ENCODE measurements at places on chromosomes 7 and 10.
A peak's percentile ranks its signal among the peaks of the same experiment; 100 is the strongest.

DNA sequence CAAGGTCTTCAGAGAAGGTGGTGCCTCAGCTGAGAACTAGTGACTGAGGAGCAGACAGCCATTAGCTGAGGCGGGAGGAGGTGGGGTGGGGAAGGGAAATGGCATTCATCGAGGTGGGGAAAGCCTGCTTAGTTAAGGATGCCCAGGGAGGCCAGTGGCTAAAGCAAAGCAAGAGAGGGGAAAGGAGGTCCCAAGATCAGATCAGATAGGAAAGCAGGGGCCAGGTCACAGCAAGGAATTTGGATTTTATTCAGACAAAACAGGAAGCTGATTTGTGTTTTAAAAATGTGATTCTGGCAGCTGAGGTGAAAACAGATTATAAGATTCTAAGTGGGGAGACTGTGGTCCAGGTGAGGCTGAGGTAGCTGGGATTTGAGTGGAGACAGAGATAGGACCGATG lies 45.8 kb downstream of the CNNM1 start:
- no peak for DNase-seq

DNA sequence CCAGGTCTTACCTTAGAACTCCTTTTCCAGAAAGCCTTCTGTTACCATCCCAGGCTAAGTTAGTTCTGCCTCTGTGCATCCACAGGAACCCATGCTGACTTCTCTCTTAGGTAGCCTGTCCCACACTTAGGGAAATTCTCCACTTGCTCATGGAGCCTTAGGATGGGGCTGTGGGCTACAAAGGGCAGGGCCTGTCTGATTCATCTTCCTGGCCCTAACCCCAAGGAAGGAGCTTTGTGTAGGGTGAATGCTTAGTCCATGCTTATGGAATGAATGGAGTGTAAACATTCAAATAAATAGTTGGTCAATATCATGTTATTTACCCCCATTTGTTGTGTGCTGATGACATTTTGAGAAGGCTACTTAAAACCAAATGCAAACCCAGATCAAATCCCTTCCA lies 54.7 kb downstream of the EMX2 start:
- DNase-seq, result no peak

DNA sequence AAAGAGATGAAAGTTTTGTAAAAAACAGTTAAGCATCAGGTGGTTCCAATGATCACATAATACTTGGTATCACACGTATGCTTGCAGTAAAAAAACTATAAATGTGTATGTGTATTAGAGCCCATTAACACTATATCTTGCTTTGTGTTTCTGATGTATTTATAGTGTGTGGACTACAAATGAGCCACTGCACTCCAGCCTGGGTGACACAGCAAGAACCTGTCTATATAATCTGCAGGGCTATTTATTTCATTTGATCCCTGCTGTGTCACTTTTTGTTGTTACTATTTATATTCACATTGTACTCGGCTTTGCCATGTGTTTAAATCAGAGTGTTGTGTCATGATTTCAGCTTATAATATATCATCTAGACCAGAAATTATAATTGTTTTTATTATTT lies 487.8 kb upstream of the TEX47 start:
- no peak for DNase-seq

DNA sequence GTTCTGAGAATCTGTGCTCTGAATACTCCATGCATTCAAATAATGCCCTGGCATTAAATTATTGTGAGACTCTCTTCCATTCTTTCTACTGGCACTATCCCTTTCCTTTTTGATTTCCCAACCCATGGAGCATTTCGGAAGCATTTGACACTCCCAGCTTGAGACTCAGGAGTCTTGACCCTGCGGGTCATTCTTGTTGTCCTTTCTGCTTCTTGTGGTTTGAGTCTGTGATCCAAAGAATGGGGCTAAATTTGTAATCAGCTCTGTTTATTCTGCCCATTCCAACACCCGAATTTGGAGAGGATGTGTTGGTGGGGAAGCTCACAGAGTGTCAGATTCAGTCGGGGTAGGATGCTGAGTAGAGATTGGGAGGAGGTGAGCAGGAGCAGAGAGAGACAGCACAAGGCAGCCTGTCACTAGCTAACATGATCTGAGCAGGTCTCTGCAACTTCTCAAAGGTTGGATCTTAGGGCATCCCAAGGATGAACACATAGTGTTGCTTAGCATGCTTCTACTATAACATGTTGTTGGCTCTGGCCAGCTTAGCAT lies 80.4 kb upstream of the BMPER start:
- no peak for DNase-seq

DNA sequence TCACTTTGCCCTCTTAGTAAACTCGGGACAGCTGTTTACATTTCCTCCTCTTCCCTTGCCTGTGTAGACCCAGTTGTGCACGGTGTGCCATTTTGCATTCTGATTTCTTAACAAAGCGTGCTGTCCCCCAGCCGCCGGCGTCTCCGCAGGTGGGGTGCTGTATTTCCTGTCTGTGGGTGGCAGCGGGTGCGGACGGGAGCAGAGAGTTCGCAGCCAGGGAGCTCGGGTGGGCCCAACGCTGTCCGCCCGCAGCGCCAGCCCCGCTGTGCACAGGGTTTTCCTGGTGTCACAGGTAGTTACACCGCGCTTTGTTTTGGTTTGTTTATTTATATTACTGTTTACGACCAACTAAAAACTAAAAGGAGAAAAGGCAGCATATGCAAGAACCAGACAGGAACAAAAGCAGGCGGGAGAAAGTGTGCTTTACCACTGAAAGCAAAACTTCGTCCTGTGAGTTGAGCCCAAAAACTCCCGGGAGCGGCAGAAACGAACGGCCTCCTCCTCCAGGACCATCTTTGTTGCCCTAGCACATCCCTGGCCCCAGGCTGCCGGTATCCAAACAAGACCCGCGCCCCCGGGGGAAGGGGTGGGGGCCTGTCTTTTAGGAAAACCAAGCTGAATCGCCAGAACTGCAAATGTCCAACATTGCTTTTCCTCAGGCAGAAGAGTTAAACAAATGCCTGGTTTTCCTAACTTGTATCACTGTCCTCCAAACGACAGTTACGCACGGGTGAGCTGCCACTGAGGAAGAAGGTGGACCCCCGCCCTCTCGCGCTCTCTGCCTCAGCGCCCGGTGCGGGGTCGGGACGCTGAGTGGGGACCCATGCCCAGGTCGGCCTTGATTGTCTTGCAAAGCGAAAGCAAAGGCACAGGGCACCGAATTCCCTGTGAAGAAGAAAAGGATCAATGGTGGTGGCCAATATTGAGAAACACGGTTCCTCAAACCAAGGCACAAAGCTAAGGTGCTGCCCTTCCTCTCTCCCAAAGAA lies 45.9 kb upstream of the DRGX start:
- no peak for DNase-seq

DNA sequence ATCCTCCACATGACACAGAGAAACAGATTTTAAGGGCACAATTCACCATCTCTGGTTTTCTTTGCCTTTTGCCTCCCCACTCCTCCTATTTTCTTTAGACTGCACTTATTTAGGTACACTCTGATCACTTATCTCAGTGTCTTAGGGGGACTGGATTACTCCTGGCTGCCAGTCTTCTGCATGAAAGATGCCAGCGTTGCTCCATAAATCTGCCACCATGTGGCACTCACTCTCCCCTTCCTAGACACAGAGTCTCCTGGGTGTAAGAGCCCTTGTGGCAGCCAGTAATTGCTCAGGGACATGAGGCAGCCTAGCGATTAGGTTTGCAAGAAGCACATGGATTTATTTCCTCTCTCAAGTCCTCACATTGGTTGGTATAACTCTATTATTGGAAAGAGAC lies 34.5 kb upstream of the RBM20 start:
- DNase-seq, result peak; percentile 71

GRCh38 chr7:143908120-143908519 lies 6.1 kb upstream of the TCAF1 start:
- DNase-seq, result no peak

GRCh38 chr10:3709456-3710060 lies 75.5 kb downstream of the KLF6 start:
- no peak for DNase-seq

DNA sequence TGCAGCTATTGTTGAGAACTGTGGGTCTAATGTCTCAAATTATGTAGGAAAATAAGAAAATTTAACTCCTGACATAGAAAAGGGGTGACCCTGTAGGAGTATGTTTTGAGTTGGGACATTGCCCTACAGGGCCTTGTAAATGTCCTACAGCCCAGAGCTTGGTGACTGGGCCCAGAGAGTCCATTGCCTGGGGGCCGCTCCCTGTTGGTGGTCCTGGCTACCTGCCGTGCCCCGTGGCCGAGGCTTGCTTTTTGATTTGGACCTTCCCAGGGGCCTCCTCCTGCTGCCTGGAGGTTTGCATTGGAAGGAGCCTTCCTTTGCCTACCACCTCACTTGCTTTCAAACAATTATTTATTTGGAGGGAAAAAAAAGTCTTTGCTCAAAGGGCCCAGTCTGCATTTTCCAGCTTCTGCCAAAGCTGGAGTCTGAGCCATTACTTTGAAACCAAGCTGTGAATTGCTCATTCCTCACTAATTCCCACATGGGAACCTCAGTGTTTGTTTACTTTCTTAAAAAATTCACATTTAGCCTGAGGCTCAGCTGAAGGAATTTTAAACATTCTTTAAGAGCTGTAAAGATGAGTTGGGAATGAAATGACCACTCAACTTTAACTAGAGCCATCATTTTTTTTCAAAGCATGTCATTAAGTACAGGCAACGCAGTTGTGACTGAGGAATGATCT lies 355.0 kb downstream of the GLRX3 start:
- DNase-seq, result no peak

DNA sequence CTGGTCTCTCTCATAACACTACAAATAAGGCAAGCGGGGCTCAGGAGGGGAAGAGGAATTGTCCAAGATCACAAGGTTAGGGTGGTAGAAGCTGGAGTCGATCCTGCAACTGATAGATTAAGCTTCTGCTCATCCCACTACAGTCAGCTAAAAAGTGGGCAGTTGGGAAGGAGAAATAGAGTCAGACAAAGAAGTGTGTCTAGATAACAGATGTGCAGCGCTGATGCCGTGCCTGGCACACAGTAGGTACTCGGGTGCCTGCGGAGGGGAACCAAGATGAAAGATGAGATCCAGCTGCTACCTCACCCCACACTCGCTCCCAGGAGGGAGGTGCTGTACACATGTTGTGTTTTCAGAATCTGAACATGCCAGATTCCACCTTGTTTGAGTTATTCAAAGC lies 48.1 kb upstream of the TECTB start:
- DNase-seq, result no peak

- DNase-seq, result no peak
These were observed 33.2 kb downstream of the CDH23 start for GRCh38 chr10:71429929-71430328.

DNA sequence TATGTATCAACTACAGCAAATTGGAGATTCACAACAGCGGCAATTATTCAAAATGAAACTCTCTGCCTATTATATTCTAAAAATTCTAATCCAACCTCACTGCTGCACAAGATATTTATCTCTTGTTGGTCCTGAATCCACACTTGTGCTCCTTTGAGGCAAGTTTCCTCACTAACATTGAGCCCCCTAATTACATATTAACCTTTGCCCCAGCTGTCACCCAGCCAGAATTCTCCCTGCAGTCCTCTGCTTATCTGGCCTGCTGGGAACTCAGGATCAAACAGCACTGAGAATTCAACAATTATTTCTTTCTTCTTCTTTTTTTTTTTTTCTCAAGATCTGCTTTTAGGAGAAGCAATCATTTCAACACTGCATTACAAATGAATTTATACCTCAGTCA lies 21.5 kb upstream of the PLAC9 start:
- no peak for DNase-seq

- no peak for DNase-seq
These were observed 43.3 kb upstream of the BTRC start for GRCh38 chr10:101310529-101311184.

- DNase-seq, result no peak
These were observed 169.3 kb downstream of the MAGI2 start for GRCh38 chr7:79284211-79284610.

- no peak for DNase-seq
These were observed 9.1 kb downstream of the TTYH3 start for GRCh38 chr7:2640846-2641316.

DNA sequence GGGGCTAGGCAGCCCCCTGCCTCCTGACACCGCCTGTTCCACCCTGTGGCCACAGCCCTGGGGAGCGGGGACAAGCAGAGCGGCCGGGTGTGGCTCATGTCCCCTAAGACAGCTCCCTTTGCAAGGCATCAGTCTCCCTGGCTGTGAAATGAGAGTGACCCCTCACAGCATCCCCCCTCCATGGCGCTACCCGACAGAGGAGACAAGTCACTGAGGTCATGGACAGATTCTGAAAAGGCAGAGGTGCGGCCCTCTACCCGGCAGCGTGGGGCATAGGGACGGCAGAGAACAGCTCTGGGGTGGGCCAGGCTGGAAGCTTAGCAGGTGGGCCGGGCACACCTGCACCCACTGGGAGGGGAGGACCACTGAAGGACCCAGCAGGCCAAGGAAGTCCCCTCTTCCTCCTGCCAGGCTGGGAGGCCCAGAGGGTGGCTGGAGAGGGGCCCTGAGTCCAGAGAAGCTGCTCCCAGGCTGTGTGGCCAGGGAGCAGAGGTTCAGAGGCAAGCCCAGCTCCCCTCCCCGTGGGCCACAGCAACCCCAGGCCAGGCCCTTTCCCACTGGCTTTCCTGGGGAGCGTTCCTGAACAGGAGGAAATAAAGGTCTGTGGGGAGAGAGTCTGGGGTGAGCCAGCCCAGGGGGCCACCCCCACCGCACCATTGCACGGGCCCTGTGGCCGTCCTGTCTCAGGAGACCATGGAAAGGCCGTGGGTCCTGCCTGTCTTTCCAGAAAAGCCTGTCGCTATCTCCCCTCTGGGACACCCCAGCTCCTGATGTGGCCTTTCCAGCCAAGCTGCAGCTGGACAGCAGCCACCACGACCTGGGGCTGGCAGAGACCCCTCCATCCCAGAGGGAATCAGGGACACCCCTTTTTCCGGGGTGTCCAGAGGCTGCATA lies 1.7 kb downstream of the ADAP1 start:
- no peak for DNase-seq

GRCh38 chr7:27154369-27154768 lies 2.0 kb upstream of the HOXA3 start:
- no peak for DNase-seq

GRCh38 chr10:106643473-106643872 lies 521.0 kb downstream of the SORCS1 start:
- DNase-seq, result no peak

GRCh38 chr10:125565046-125565445 lies 117.9 kb downstream of the TEX36 start:
- no peak for DNase-seq

GRCh38 chr10:58818900-58819299 lies 306.2 kb downstream of the BICC1 start:
- no peak for DNase-seq

DNA sequence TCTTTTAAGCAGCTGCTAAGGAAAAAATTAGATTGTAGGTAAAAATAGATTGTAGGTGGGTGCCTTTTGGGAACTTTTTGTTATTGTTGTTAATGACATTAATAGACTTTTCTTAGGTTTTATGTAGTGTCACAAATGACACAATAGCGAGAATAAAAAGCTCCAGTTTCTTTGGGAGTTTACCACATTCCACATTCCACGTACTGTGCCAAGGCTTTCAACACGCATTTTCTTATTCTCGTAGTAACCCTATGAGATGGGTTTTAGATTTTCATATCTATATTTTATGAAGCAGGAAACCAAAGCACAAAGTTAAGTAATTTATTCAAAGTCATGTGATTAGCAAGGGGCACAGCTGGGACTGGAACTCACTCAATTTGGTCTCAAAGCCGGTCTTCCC lies 103.8 kb downstream of the XRCC2 start:
- DNase-seq, result no peak

- DNase-seq, result no peak
These were observed 52.5 kb upstream of the CAMK2B start for GRCh38 chr7:44377681-44378421.

GRCh38 chr10:82409671-82410070 lies 534.7 kb downstream of the NRG3 start:
- DNase-seq, result no peak

- DNase-seq, result no peak
These were observed 34.2 kb downstream of the KLF6 start for GRCh38 chr10:3750854-3751253.

Data from NCI-H1436 treated with DMSO at 0.1 percent for 48 hours (cell line).